ENCODE measurements at places on chromosomes 11 and 22. TPM values are rescaled to one million over a fixed set of nuclear protein-coding genes. Genes with fewer than 3 reads are reported as not detected.

Gene SLC5A4
- total RNA-seq: 1.9 TPM

Gene NPAS4
- 0.06 TPM for total RNA-seq

Gene GDPD4
- total RNA-seq: not detected

Gene BDNF
- 1.4 TPM for total RNA-seq

Gene SLC25A22
- total RNA-seq: 38.2 TPM

Gene SEC14L6
- total RNA-seq: 3.4 TPM

Gene FXYD6
- total RNA-seq: 70.0 TPM

Gene ALG9
- total RNA-seq: 24.7 TPM

Gene CSRP3
- 3.5 TPM for total RNA-seq

Gene UBASH3B
- 51.2 TPM for total RNA-seq

Gene MPZL3
- 22.6 TPM for total RNA-seq

Gene PHLDA2
- total RNA-seq: 22.0 TPM
